ENCODE measurements at places on chromosomes 4 and X.

GRCh38 chrX:15564981-15565579 is 35.7 kb downstream of the ACE2 start:
- DNase-seq = peak; percentile 52

GRCh38 chr4:16443504-16444088 is 217.3 kb upstream of the TAPT1 start:
- DNase-seq = no peak

- DNase-seq = no peak
These were observed 49.4 kb upstream of the PRR32 start for GRCh38 chrX:126770179-126770578.

DNA sequence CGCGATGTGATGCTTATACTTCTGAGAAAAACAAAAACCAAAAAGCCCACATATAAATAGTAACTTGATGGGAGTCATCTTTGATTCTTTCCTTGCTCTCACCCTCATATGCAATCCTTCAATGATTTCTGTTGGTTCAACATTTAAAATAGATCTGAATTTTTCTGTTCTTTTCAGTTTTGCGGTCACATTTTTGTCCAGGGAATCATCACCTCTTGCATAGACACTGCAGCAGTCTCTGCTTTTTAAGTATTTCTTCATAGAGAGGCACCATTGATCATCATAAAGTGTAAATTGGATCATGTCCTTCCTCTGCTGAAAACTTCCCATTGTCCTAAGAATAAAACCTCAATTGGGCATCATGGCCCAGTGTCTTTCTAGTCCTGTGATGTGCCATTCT is 81.1 kb upstream of the SLC4A4 start:
- DNase-seq = no peak

DNA sequence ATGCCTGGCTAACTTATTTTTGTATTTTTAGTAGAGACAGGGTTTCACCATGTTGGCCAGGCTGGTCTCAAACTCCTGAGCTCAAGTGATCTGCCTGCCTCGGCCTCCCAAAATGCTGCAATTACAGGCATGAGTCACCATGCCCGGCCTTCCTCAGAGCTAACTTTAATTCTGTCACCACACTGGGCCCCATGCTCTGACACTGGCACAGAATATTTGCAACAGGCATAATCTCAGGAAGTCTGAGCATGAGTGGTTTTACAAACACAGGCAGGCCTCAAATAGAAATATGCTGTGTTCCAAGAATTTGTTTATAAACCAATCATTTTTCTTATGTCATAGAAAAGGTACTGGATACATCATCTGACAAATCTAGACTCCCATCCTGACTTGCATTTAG is 32.7 kb upstream of the FAM9C start:
- DNase-seq = no peak

GRCh38 chrX:136812286-136812685 is 31.6 kb upstream of the ARHGEF6 start:
- no peak for DNase-seq

- no peak for DNase-seq
These were observed 38.7 kb upstream of the PDK3 start for GRCh38 chrX:24426340-24426913.

DNA sequence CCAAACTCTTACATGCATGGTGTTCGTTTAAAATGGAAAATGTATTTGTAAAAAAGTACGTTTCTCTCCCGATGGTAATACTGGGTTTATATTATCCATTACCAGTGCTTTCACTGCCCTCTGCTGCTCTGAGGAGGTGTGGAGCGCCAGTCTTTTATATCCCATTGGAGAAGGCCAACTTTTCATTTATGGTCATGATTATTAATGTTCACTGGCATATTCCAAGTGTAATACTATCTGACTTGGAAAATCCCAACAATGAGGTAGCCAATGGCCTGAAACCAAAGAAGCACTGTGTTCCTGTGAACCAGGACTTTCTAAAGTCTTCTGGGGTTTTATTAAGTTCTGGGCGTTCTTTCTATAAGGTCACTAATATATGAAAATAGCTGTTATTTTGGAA is 80.7 kb downstream of the SYNPO2 start:
- DNase-seq = peak; percentile 72

DNA sequence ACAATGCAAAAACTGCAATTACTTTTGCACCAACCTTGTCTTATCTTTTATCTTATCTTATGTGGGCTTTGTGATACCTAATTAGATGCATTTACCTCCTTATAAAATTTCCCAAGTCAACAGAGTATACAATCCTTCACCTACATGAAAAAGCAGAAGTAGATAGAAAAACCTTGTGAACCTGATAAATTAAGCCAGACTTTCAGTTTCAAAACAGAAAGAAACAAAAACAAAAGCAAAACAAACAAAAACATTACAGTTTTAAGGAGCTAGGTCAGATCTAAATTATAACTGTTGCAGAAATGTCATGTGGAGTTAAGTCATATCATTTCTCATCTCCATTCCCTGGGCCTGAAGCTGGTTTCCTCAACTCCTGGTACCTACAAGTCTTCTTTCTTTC is 24.9 kb upstream of the CXXC4 start:
- DNase-seq = no peak

DNA sequence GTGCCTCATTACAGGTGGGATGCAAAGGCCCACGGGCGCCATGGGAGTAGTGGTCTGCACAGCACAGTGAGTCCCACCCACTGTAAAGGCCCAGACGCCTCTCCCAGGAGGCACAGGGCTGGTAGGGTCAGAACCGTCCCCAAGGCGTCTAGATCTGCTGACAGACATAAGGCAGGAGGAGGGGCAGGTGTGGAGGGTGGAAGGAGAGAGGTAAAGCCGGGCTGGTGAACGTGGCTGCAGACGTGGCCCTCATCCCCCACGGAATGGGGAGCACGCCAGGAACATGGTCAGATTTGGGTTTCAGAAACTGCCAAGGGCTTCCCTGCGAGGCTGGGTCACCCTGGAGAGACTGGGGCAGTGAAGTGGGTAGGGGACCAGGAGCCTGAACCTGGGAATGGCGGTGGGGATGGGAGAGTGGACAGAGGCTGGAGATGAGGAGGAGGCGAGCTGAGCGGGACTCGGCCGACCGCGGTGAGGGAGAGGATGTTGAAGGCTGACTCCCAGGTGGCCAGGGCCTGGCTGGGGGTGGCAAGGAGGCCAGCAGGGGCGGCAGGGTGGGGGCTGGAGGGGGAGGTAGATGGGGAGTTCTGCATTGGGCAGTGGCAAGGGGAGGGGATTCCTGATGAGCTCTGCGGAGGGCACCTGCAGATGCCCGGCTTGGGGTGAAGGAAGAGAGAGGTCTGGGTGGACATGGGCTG is 184.9 kb downstream of the AFAP1 start:
- no peak for DNase-seq

- DNase-seq = no peak
These were observed 593.2 kb downstream of the ZNF674 start for GRCh38 chrX:45952030-45952429.

- DNase-seq = no peak
These were observed 150.3 kb downstream of the GPAT3 start for GRCh38 chr4:83686166-83686565.

DNA sequence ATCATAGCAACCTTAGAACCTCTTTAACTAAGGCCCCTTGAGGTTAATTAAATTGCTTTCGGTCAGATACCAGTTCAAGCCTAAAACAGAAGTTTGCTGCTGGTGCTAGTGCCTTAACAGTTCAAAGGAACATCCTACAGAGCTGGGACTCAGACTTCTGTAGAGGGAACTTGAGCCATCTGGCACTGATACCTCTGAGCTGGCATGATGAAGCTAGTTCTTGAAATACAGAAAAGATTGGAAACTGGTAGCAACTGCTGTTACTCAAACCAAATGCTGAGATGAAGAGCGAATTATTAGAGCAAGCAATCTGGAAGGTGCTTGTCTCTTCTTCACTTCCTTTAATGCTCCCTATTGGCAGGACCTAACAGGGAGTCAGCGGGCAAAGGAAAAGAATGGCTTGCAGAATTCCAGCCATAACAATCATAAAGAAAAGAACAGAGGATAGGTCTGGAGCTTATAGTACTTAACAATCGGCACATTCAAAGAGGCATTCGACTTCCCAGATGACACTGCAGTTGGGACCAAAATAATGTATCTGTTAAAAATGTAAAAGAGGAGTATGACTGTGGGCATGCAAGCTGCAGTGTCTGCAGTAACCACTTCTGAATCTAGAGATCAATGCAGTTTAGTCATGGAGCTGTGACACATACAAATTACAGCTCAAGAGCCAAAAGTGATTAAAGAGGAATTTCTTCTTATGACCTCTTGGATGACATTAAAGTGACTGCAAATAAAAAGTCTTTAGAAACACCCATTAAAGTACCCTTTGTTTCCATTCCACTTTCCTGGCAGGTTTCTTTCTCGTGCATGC is 298.9 kb downstream of the PDGFC start:
- DNase-seq = no peak

DNA sequence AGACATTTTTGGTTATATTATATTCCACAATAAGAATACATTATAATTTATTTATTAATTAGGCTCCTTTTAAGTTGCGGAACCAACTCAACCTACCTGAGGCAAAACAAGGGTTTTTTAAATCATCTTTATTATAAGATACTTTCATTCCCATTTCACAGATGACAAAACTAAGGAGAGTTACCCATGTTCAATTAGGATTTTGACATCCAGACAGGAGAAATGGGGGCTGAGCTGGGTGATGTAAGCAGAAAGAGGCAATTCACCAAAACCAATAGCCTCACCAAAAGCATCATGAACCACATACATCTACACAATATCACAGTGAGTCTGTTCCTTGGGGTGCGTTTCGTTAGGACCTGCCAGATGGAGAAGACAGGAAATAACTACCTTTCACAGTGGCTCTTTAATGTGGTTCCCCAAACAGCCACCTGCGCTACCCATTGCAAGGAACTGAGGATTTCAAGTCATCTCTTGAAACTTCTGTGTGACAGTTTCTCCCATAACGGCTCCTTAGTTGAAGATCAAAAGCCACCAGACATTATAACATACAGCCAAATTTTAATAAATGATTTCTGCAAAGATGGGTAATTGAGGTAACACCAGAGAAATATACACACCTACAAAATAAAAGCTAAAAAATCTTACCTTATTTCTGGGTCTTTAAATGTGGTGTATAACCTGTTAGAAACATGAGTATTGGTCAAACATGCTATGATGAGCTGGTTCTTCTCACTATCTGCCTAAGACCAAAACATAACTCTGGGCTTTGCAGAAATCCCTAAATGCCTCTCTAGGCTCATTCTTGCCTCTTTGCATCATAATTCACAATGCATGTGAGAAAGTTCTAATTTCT is 190.6 kb upstream of the LEF1 start:
- DNase-seq = no peak

GRCh38 chr4:915041-915474 is 17.1 kb downstream of the GAK start:
- DNase-seq = peak; percentile 50

GRCh38 chrX:17616936-17617335 is 120.4 kb upstream of the SCML1 start:
- no peak for DNase-seq

- peak; percentile 87 for DNase-seq
These were observed 50.8 kb downstream of the PRPS1 start for GRCh38 chrX:107678957-107679740.

GRCh38 chrX:102085706-102086105 is 39.8 kb upstream of the TCEAL2 start:
- DNase-seq = no peak

DNA sequence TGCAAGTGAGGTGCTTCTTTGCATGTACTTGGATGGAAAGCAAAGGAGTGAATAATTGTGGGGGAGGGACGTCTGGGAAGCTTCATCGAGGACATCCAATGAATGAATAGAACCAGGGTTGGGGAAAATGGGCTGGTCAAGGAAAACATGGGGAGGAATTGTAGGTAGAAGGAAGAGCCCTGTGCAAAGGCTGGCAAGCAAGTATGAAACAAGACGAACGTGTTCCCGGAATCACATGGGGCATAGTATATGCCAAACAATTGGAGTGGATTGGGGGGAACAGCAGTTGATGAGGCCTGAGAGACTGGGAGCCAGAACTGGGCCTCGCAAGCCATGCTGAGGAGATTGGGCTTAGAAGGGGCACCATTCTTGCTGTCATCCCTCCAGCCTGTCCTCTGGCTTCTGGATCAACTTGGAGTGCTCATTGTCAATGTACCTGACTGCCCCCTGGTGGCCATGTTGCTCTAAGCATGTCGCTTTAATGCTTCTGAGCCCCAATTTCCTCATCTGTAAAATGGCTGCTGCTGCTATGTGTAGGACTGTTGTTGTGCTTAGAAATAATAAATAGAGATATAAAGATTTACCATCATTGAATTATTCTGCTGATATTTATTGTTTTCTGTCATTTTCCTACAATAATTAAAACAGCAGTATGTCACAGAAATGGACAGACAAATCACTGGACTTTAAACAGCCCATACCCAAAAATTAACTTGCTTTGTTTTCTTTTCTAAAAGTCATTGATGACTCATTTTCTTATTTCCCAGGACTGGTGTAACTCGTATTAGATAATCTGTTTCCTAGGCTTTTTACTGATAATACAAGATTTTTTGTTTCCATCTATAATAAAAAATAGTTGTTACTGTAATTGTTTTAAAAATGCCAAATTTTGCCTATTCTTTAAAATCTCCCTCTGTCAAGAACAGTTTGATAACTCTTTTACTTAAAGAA is 66.4 kb downstream of the JADE3 start:
- peak; percentile 71 for DNase-seq

DNA sequence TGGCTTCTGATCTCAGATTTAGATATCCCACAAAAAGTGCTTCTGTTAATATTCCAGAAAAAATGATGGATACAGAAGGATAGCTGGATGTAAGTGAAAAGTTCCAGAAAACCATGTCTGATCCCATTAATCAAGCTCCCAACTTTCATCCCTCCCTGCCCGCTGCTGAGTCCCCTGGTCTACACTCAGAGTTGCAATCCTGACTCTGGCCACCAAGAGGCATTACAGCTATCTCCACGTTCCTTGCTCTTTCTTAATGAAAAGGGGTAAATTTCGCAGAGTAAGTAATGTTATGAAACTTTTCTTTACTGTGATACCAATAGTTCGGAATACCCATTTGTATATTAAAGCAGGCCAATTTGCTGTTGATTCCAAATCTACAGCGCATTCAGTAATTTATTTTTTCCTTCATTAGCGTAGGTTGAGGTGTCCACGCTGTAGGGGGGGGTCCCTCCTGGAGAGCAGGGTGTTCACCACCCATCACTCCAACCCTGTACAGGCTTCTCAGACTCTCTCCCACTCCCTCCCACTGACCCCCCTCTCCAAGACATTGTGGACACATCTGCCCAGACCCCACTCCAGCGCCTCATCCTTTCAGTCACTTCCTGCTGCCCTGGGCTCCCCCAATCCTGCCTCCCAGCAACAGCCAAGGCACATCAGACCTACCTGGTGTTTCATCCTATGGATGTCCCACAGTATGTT is 55.1 kb downstream of the RAB40A start:
- DNase-seq = no peak

DNA sequence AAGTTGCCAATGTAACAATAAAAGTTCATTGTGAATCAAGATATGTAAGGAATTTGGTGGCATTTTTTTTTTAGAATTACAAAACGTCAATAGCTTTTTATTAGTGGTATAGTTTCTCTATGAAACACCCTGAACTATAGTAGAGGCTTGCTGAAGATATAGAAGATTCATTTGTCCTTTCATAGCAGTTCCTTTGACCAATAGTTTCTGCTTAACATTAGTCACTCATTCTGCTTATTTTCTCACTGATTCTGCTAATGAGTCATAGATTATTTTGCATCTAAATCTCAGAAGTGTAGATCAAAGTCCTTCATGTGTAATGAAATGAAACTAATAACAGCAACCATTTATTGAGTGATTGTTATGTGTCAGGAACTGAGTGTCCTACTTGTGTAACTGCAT is 205.0 kb upstream of the TET2 start:
- DNase-seq = no peak

- DNase-seq = no peak
These were observed 20.1 kb downstream of the HPRT1 start for GRCh38 chrX:134480061-134480460.
